Natural killer cell treated with Interleukin-12 subunit alpha and Interleukin-12 subunit beta and Interleukin-15 and Interleukin-18, amount 100 ng/mL, for 72 hours (primary cell): ENCODE measurements at places on chromosomes 2 and 18. TPM values are rescaled to one million over a fixed set of nuclear protein-coding genes. Genes with fewer than 3 reads are reported as not detected.

GRCh38 chr2:105582952-105583660 lies 161.6 kb upstream of the NCK2 start:
- no peak overlapping the region for H3K4me3 ChIP-seq
- no peaks in the 10 kb centered on the region for H3K4me1 ChIP-seq
- no peak overlapping the region for H3K27ac ChIP-seq
- DNase-seq, result no peak
- H3K36me3 ChIP-seq, result peaks cover 10% of the 10 kb centered on the region
- peaks cover 15% of the 10 kb centered on the region for H3K27me3 ChIP-seq

- H3K27ac ChIP-seq, result peak overlapping the region; percentile 99
- peak overlapping the region; percentile 87 for H3K4me3 ChIP-seq
- no peaks in the 10 kb centered on the region for H3K36me3 ChIP-seq
- no peaks in the 10 kb centered on the region for H3K27me3 ChIP-seq
- peak; percentile 78 for DNase-seq
These were observed 204.5 kb downstream of the ARL4C start for GRCh38 chr2:234292205-234292961.

- H3K36me3 ChIP-seq, result no peaks in the 10 kb centered on the region
- no peak for DNase-seq
- H3K4me1 ChIP-seq, result peaks cover 18% of the 10 kb centered on the region
- H3K4me3 ChIP-seq, result no peak overlapping the region
- no peaks in the 10 kb centered on the region for H3K27me3 ChIP-seq
- H3K27ac ChIP-seq, result no peak overlapping the region
These were observed 56.9 kb upstream of the SEMA4C start for GRCh38 chr2:96926791-96927190.

The FIGN gene
- total RNA-seq, result not detected

GRCh38 chr2:165224941-165225340 lies 14.3 kb upstream of the SCN2A start:
- no peak overlapping the region for H3K4me3 ChIP-seq
- H3K36me3 ChIP-seq, result no peaks in the 10 kb centered on the region
- DNase-seq, result no peak

DNA sequence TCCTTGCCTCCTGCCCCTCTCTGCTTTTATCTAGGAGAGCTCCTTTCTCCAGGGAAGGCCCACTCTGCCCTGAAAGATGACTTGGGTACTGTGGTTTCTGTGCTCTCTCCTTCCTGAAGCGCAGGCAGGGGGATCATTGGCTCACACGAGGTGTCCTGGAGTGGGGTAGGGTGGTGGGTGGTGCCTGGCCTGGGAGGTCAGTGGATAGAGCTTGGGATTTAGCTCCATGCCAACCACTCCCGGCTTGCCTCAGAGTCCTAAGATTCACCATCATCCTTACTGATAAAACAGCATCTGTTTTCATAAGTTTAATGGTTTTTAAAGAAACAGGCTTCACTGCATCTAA lies 63.1 kb downstream of the CIB4 start:
- H3K27me3 ChIP-seq, result peaks cover 11% of the 10 kb centered on the region
- H3K27ac ChIP-seq, result no peak overlapping the region
- no peak for DNase-seq
- H3K4me3 ChIP-seq, result no peak overlapping the region
- no peaks in the 10 kb centered on the region for H3K4me1 ChIP-seq

DNA sequence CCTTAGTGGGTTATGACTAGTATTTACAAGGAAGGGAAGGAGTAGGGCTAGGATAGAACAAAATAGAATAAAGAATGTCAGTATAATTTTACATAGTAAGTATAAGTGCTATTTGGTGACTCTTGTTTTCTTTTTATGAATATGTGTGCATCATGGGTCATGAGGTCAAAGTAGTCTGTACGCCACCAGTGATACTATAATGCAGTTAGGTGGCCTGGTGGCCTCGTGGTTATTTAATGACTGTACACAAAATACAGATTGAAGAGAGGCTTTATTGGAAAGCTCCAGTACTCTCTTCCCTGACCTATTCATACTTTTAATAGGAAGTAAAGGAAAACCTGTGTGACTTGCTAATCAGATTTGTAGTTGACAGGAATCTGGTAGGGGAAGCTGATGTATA lies 27.3 kb downstream of the CAB39 start:
- peaks cover 60% of the 10 kb centered on the region for H3K4me1 ChIP-seq
- H3K36me3 ChIP-seq, result peaks cover 6% of the 10 kb centered on the region
- H3K27me3 ChIP-seq, result no peaks in the 10 kb centered on the region
- DNase-seq, result no peak
- H3K27ac ChIP-seq, result peak overlapping the region; percentile 45
- no peak overlapping the region for H3K4me3 ChIP-seq

The CHRNG gene
- not detected for total RNA-seq

The LOXHD1 gene
- not detected for total RNA-seq

The DTNA gene
- total RNA-seq, result not detected

The LCT gene
- 0.50 TPM for total RNA-seq

The STARD6 gene
- total RNA-seq, result not detected

DNA sequence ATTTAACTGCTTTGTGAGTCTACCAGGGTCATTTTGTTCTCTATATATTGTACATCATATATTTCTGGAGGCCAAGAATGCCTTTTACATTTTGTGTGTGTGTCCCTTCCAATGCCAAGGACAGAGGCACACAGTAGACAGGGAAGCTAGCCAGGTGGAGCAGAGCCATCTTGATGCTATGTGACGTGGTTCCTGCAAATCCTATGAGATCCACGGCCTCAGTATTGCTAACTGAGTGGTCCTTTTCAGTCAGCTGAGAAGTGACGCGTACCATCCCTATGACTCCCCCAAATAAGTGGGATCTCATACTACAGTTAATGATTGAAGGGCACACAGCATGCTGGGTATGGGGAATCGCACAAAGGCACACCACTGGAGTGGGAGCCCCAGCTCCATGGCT lies 27.3 kb downstream of the CCDC141 start:
- DNase-seq, result no peak
- H3K27ac ChIP-seq, result no peak overlapping the region
- no peaks in the 10 kb centered on the region for H3K27me3 ChIP-seq
- H3K36me3 ChIP-seq, result peaks cover 2% of the 10 kb centered on the region
- no peaks in the 10 kb centered on the region for H3K4me1 ChIP-seq
- H3K4me3 ChIP-seq, result no peak overlapping the region

The SLC9A4 gene
- total RNA-seq, result 0.10 TPM

The MTX2 gene
- 20.4 TPM for total RNA-seq

The ELAC1 gene
- total RNA-seq, result 10.5 TPM

DNA sequence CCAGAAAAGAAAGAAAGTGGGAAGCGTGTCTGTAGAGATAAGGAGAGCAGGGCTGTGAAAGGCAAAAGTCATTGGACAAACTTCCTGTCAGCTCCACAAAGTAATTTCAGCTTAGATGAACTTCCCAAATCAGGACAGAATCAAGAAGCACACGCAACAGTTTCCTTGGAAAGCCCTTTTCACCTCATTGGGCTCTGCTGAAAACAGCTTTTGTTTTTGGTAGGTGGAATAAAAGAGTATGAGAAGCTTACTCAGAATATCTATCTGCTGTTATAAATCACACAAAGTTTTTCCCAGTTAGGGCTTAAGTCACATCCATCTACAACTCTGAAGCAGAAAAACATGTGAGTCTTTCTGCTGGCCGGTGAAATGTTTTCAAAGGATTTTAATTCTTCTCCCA lies 42.4 kb upstream of the EFEMP1 start:
- H3K27ac ChIP-seq, result no peak overlapping the region
- H3K36me3 ChIP-seq, result no peaks in the 10 kb centered on the region
- no peak overlapping the region for H3K4me3 ChIP-seq
- H3K27me3 ChIP-seq, result no peaks in the 10 kb centered on the region
- no peak for DNase-seq

DNA sequence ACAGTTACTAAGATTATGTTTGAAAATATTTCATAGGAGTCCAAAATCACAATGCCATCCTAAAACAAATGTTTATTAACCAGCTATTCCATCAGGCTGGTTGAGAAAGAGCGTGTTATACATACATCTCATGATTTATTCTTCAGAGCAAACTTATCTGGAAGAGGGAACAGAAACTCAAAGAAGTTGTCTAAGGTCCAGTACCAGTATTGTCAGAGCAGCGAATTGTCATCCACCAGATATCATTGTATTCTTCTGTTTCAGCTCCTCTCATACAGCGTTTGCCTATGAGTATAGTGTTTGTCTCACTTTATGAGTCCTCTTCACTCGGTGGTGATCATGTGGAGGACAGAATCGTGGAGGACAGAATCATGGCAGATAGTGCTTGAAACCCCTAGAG lies 238.2 kb downstream of the OSR1 start:
- no peaks in the 10 kb centered on the region for H3K4me1 ChIP-seq
- H3K27me3 ChIP-seq, result no peaks in the 10 kb centered on the region
- no peaks in the 10 kb centered on the region for H3K36me3 ChIP-seq
- no peak overlapping the region for H3K4me3 ChIP-seq

DNA sequence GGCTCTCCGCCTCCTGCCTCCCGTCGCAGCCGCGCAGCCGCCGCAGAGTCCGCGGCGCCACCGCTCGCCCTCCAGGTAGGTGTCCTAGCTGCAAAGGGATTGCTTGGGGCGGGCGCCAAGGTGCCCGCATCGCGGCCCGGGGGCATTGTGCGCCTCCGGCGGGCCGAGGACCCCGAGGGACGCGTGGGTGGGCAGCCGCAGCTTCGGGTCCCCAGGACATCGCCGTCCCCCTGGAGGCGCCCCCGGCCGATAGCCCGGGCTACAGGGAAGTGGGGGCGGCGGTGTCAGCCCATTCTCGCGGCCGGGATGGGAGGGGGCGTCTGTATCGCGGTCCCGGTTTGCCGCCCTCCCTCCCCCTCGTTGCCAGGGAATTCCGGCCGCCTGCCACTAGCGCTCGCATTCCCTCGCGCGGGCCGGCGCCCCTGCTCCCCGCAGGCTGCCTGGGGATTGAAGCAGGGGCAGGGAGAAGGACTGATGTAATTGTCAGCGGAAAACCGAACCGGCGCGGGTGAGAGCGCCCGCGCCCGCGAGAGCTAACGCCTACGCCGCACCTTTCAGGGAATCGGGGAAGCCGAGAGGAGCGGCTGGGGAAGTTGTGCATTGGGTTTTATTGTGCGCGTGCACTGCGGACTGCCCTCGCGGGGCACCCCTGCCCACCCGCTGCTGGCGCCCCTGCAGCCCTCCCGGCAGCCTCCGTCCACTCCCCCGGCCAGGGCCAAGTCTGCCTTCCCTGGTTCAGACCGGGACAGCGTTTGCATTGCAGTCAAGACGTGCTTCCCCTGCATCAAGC lies 483 bp downstream of the OSBPL6 start:
- H3K4me3 ChIP-seq, result peak overlapping the region; percentile 68
- peaks cover 4% of the 10 kb centered on the region for H3K4me1 ChIP-seq
- H3K27ac ChIP-seq, result no peak overlapping the region
- no peak for DNase-seq
- H3K27me3 ChIP-seq, result peaks cover 64% of the 10 kb centered on the region

GRCh38 chr2:217387776-217388387 lies 528.0 kb upstream of the TNP1 start:
- H3K27me3 ChIP-seq, result peaks cover 9% of the 10 kb centered on the region
- H3K27ac ChIP-seq, result no peak overlapping the region
- no peaks in the 10 kb centered on the region for H3K4me1 ChIP-seq
- no peaks in the 10 kb centered on the region for H3K36me3 ChIP-seq
- no peak for DNase-seq

The SCYGR7 gene
- total RNA-seq, result not detected

GRCh38 chr2:227719641-227720040 lies 1.8 kb upstream of the SLC19A3 start:
- peaks cover 7% of the 10 kb centered on the region for H3K27me3 ChIP-seq
- H3K4me3 ChIP-seq, result no peak overlapping the region
- DNase-seq, result no peak
- H3K4me1 ChIP-seq, result no peaks in the 10 kb centered on the region
- no peaks in the 10 kb centered on the region for H3K36me3 ChIP-seq

DNA sequence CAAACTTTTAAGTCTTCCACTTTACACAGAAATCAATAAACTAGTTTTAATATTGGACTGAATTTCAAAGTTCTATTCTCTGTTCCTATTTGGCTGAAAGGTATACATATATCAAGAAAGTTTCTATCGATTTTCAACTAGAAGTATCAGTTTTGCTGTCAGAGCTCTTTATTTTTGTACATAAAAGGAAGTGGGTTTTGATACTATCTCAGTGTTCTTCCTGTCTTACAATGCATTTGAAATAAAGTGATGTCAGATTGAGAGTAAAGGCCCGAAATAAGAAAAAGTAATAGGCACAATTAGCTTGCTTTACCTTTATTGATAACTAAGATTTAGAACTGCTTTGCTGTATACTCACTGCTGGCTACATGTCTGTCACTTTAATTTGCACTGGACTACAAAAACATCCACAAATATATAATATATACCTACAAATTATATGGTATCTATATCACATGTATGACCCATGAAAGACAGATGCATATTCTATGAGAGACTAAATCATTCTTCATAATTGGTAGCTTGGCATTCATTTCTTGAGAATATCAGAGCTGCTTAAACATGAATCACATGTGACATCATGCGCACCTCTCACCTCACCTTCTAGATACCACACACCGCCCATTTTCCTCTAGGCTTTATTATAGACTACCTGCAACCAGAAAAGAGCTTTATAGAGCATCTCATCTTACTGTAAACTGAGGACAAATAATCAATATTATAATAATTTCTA lies 83.6 kb downstream of the ASXL2 start:
- peaks cover 57% of the 10 kb centered on the region for H3K4me1 ChIP-seq
- H3K27me3 ChIP-seq, result no peaks in the 10 kb centered on the region
- DNase-seq, result no peak
- H3K27ac ChIP-seq, result peak overlapping the region; percentile 92
- H3K4me3 ChIP-seq, result peak overlapping the region; percentile 84

The CRYGC gene
- not detected for total RNA-seq

DNA sequence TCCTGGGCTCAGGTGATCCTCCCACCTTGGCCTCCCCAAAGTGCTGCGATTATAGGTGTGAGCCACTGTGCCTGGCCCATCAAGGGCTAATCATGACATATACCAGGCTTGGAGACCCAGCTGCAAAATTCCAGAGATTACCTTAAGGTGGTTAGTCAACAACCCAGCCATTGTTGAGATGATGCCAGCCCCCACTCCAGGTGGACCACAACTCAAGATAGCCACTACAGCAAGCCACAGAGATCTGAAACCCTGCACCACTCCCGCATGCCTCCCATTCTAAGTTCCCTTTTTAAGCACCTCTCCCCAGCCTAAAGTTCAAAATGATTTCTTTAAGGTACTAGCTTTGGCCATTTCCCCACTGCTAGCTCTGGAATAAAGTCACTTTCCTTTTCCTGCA lies 4.6 kb upstream of the CLK1 start:
- peaks cover 7% of the 10 kb centered on the region for H3K4me1 ChIP-seq
- H3K27me3 ChIP-seq, result no peaks in the 10 kb centered on the region
- no peak overlapping the region for H3K27ac ChIP-seq
- peaks cover 1% of the 10 kb centered on the region for H3K36me3 ChIP-seq
- no peak for DNase-seq
- no peak overlapping the region for H3K4me3 ChIP-seq

- H3K27me3 ChIP-seq, result peaks cover 31% of the 10 kb centered on the region
- no peak overlapping the region for H3K4me3 ChIP-seq
- H3K36me3 ChIP-seq, result no peaks in the 10 kb centered on the region
These were observed 77.4 kb downstream of the DYSF start for GRCh38 chr2:71530641-71531332.

The LDAH gene
- 37.1 TPM for total RNA-seq
